CD8-positive, alpha-beta memory T cell (primary cell): ENCODE measurements at places on chromosomes 3 and 15. TPM values are rescaled to one million over a fixed set of nuclear protein-coding genes. Genes with fewer than 3 reads are reported as not detected.

Gene PLS1
- total RNA-seq, result 4.1 TPM

Gene SPINK8
- not detected for total RNA-seq

Gene ZNF662
- 1.1 TPM for total RNA-seq

Gene ROBO2
- total RNA-seq, result not detected

Gene PRTG
- total RNA-seq, result not detected

Gene MANF
- total RNA-seq, result 204 TPM

Gene APOD
- total RNA-seq, result not detected

Gene RBP2
- total RNA-seq, result not detected

Gene P2RY13
- total RNA-seq, result not detected

GRCh38 chr3:107407355-107407754, 30.1 kb downstream of the CCDC54 start:
- no peak overlapping the region for H3K4me3 ChIP-seq
- no peaks in the 10 kb centered on the region for H3K27me3 ChIP-seq
- H3K36me3 ChIP-seq, result no peaks in the 10 kb centered on the region
- no peaks in the 10 kb centered on the region for H3K4me1 ChIP-seq

GRCh38 chr3:174387736-174388135, 471.4 kb upstream of the NAALADL2 start:
- H3K4me1 ChIP-seq, result no peaks in the 10 kb centered on the region
- no peak for DNase-seq
- H3K27me3 ChIP-seq, result no peaks in the 10 kb centered on the region

DNA sequence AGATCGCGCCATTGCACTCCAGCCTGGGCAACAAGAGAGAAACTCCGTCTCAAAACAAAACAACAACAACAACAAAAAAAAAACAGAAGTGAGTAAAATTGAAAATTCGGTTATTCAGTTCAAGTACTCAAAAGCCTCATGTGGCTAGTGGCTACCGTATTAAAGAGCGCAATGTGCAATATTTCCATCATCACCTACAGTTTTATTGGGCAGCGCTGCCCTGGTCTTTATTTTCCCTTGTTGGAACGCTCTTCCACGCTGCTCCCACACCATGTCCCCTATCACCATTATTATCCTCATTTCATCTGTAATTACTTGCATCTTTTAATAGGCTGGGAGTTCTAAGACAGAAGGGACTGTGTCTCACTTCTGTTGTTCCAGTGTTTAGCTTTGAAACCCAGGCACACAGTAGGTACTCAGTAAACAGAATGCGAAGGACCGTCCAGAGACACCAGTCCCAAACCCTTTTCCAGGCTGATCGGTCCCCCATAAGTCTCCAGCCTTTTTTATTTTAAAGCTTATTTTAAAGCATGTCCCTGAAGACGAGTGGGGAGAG, 423 bp upstream of the HACD3 start:
- H3K36me3 ChIP-seq, result no peaks in the 10 kb centered on the region
- peak overlapping the region; percentile 77 for H3K4me3 ChIP-seq
- DNase-seq, result no peak
- peak overlapping the region; percentile 60 for H3K27ac ChIP-seq
- H3K27me3 ChIP-seq, result no peaks in the 10 kb centered on the region
- H3K4me1 ChIP-seq, result no peaks in the 10 kb centered on the region

- no peaks in the 10 kb centered on the region for H3K27me3 ChIP-seq
Observed at GRCh38 chr15:38658431-38658830, 93.8 kb upstream of the RASGRP1 start.

- no peaks in the 10 kb centered on the region for H3K4me1 ChIP-seq
- no peaks in the 10 kb centered on the region for H3K27me3 ChIP-seq
- H3K27ac ChIP-seq, result no peak overlapping the region
- H3K4me3 ChIP-seq, result no peak overlapping the region
- H3K36me3 ChIP-seq, result no peaks in the 10 kb centered on the region
- no peak for DNase-seq
Observed at GRCh38 chr3:145578471-145578870, 582.5 kb downstream of the PLOD2 start.

- H3K27me3 ChIP-seq, result no peaks in the 10 kb centered on the region
- H3K4me3 ChIP-seq, result no peak overlapping the region
- H3K36me3 ChIP-seq, result peaks cover 6% of the 10 kb centered on the region
- no peak for DNase-seq
- no peak overlapping the region for H3K27ac ChIP-seq
Observed at GRCh38 chr3:94082391-94082937, 19.6 kb downstream of the NSUN3 start.

- no peaks in the 10 kb centered on the region for H3K27me3 ChIP-seq
- no peak for DNase-seq
- H3K36me3 ChIP-seq, result no peaks in the 10 kb centered on the region
- H3K27ac ChIP-seq, result no peak overlapping the region
- no peak overlapping the region for H3K4me3 ChIP-seq
Observed at GRCh38 chr15:80503319-80503952, 99.3 kb downstream of the ARNT2 start.

DNA sequence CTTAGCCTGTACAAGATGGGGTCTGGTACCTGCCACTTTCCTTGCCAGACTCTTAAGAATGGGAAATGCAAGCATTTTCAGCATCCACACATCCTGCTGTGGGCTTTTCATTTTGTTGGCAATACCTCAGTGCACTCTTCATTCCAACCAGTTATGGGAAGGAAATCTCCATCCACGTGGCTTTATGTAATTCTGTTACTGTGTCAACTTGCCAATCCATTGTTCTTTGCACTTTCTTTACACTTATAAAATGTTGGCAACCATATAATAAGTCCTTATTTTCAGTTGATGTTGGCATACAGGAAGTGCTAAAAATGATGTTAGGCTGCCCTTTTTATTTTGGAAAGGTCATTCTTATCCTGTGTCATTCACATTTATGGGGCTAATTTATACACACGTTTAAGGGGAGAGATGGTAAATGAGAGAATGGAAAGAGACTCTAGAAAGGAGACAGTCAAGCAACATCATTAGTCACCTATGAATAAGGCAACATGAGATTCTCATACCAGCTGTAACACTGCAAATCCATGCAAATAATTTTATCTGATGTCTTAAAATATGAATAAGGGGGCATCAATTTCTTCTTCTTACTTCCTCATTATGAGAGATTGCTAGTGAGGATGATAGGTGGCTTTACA, 238.7 kb downstream of the CHST2 start:
- no peak overlapping the region for H3K27ac ChIP-seq
- H3K27me3 ChIP-seq, result no peaks in the 10 kb centered on the region
- peaks cover 12% of the 10 kb centered on the region for H3K4me1 ChIP-seq
- no peak overlapping the region for H3K4me3 ChIP-seq
- DNase-seq, result no peak

GRCh38 chr15:86839502-86839901, 759.8 kb downstream of the AGBL1 start:
- H3K27ac ChIP-seq, result no peak overlapping the region
- DNase-seq, result no peak
- no peaks in the 10 kb centered on the region for H3K4me1 ChIP-seq
- H3K4me3 ChIP-seq, result no peak overlapping the region
- no peaks in the 10 kb centered on the region for H3K36me3 ChIP-seq
